Sigmoid colon (tissue), 7 donors: ENCODE measurements at places on chromosomes 12 and 14. TPM values are rescaled to one million over a fixed set of nuclear protein-coding genes. Genes with fewer than 3 reads are reported as not detected.
A peak's percentile ranks its signal among the peaks of the same experiment; 100 is the strongest.

Gene KLHL28
- total RNA-seq, result 9.0 TPM

DNA sequence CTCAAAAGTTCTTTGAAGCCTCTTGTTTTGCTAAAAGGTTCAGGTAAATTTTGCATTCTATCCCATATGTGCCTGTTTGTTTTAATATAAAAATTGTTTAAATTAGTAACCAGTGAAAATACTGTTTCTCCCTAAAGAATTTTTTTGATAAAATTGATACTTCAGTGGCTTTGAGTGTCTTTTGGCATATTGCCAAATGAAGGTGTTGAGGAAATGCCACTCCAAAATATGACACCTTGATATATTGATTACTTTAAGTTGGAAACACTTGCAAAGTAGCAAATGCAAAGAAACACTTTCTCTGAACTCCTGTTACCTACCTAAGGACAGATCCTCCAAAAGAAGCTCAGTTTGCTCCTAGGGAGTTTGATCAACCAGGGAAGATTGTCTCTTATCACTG is 8.4 kb downstream of the STYX start:
- H3K4me3 ChIP-seq, result no peak overlapping the region
- DNase-seq, result no peak
- H3K4me1 ChIP-seq, result no peaks in the 10 kb centered on the region
- no peaks in the 10 kb centered on the region for H3K36me3 ChIP-seq
- no peak overlapping the region for H3K27ac ChIP-seq
- no peaks in the 10 kb centered on the region for H3K27me3 ChIP-seq

GRCh38 chr14:98835825-98836100 is 436.2 kb downstream of the BCL11B start:
- H3K4me3 ChIP-seq, result no peak overlapping the region
- H3K4me1 ChIP-seq, result no peaks in the 10 kb centered on the region
- H3K27ac ChIP-seq, result no peak overlapping the region
- no peaks in the 10 kb centered on the region for H3K27me3 ChIP-seq
- no peak for DNase-seq
- no peaks in the 10 kb centered on the region for H3K36me3 ChIP-seq

Gene VAMP1
- 11.5 TPM for total RNA-seq

DNA sequence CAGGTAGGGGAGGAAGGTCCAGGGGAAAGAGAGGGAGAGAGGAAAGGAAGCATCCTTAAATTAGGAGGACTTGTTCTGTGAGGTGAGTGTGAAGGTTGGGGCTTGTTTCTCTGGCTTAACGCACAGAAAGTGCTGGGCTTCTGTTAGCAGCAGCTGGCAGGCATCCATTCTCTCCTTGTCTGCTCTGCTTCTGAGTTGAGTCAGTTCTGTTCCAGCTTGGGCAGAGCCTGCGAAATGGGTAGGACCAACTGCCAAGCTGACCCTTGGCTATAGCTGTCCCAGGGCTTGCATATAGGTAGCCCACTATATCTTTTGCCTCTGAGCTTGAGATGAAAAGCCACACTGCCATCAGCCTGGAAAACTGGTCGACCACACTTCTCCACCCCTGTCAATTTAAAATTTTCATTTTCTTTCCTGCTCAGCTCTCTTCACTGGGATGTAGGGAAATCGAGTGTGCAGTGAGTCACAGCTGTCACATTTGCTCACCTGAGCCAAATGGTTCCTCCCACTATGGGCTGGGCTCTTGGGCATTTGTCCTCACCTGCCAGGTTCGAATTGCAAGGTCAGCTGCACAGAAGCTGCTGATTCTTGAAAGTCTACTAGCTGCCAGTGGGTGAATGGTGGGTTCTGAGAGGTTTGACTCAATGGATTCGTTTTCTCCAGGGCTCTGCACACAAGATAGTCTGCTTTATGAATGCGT is 256.4 kb upstream of the PWP1 start:
- no peak overlapping the region for H3K4me3 ChIP-seq
- H3K27ac ChIP-seq, result no peak overlapping the region
- H3K4me1 ChIP-seq, result no peaks in the 10 kb centered on the region
- no peaks in the 10 kb centered on the region for H3K36me3 ChIP-seq
- DNase-seq, result no peak

DNA sequence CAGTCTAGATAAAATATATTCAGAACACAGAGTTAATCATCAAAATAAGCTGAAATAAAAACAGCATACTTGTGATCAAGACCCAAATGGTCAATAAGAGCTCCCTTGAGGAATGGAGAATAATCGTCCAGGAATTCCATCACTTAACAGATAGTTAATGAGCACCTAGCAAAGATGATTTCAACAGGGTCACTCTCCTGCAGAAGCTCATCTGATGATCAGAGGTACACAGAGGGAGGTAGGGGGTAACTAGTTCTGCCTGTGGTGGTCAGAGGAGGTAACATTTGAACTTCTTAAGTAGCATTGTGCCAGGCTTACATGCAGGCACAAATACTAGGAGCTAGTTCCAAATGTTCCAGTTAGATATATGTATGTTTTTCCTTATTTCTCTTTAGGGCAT is 9.5 kb downstream of the MED13L start:
- H3K27me3 ChIP-seq, result no peaks in the 10 kb centered on the region
- H3K4me1 ChIP-seq, result peaks cover 72% of the 10 kb centered on the region
- no peak overlapping the region for H3K27ac ChIP-seq
- no peak overlapping the region for H3K4me3 ChIP-seq
- no peak for DNase-seq
- no peaks in the 10 kb centered on the region for H3K36me3 ChIP-seq

GRCh38 chr12:14284184-14284722 is 81.2 kb upstream of the ATF7IP start:
- no peaks in the 10 kb centered on the region for H3K36me3 ChIP-seq
- no peaks in the 10 kb centered on the region for H3K27me3 ChIP-seq
- H3K27ac ChIP-seq, result peak overlapping the region; percentile 26
- H3K4me1 ChIP-seq, result no peaks in the 10 kb centered on the region

GRCh38 chr12:124039276-124039675 is 66.3 kb downstream of the ZNF664 start:
- no peaks in the 10 kb centered on the region for H3K27me3 ChIP-seq
- H3K27ac ChIP-seq, result no peak overlapping the region
- H3K4me1 ChIP-seq, result peaks cover 3% of the 10 kb centered on the region
- no peaks in the 10 kb centered on the region for H3K36me3 ChIP-seq

DNA sequence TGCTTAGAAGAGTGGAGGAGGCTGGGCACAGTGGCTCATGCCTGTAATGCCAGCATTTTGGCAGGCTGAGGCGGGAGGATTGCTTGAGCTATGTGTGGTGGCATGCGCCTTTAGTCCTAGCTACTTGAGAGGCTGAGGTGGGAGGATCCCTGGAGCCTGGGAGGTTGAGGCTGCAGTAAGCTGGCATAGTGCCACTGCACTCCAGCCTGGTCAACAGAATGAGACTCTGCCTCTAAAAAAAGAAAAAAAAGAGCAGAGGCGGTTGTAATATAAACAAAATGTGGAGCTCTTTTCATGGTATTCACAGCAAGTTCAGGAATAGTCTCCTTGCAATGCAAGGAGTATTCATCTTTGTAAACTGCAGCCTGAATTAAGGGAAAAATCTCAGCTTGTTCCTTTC is 27.2 kb downstream of the ARID2 start:
- no peaks in the 10 kb centered on the region for H3K27me3 ChIP-seq
- no peak overlapping the region for H3K4me3 ChIP-seq
- DNase-seq, result no peak
- peak overlapping the region; percentile 34 for H3K27ac ChIP-seq

DNA sequence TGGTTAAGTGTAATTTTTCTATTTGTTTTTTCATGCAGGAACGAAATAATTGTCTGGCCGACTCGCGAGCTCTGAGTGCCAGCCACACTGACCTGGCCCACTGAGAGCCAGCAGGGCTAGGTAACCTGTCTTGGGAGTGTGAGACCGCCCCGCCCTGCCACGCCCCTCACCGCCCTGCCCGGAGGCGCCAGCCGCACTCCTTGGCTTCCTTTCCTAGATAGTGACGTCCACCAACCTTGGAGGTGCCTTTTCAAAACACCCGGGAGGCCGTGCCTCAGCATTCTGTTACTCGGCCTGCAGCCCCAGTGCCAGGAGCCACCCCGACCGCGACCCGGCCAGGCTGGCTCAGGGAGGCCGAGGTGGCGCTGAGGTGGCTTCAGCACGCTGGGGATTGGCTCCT is 21.7 kb downstream of the XRCC3 start:
- peaks cover 31% of the 10 kb centered on the region for H3K36me3 ChIP-seq
- no peak overlapping the region for H3K27ac ChIP-seq
- H3K27me3 ChIP-seq, result no peaks in the 10 kb centered on the region
- no peak overlapping the region for H3K4me3 ChIP-seq
- DNase-seq, result no peak

Gene HOXC13
- not detected for total RNA-seq

Gene KIF5A
- 8.9 TPM for total RNA-seq

DNA sequence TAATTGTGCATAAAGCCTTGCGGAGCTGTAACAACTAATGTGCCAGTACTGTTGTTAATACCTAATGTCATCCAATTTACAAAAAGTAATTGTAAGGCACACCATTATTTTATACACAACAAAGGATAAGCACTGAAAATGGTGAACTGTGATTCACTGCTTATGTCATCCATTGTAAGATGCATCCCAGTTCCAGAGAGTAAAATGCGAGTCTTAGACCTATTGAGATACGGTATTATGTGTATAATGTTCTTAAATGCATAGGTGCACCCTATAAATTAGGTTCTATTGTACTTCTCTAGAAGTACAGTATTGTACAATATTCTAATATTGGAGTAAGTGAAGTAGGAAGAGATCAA is 406 bp downstream of the PARP2 start:
- peaks cover 7% of the 10 kb centered on the region for H3K4me1 ChIP-seq
- no peaks in the 10 kb centered on the region for H3K27me3 ChIP-seq
- DNase-seq, result no peak
- peaks cover 34% of the 10 kb centered on the region for H3K36me3 ChIP-seq

- no peak overlapping the region for H3K4me3 ChIP-seq
- DNase-seq, result no peak
- H3K27ac ChIP-seq, result no peak overlapping the region
- H3K36me3 ChIP-seq, result no peaks in the 10 kb centered on the region
- no peaks in the 10 kb centered on the region for H3K27me3 ChIP-seq
- no peaks in the 10 kb centered on the region for H3K4me1 ChIP-seq
These were observed 39.2 kb upstream of the PPP1R13B start for GRCh38 chr14:103886304-103887169.

DNA sequence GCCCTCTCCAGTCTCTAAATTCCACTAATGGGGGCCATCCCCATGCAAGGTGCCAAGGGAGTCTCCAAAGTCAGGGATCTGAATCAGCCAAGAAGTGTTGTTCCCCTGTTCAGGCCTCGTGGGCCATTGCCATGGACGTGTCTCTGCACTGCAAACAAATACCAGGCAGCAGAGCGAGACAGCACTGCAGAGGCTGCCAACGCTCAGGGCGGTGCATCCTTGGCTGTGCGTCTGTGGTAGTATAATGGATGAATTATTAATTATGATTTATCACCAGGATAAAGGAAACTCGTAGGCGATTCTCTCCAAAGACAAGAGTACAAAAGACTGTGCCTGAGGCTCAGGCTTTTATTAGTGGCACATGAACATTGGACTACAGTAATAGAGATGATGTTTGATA is 122.3 kb upstream of the NTF3 start:
- H3K4me3 ChIP-seq, result no peak overlapping the region
- H3K27ac ChIP-seq, result no peak overlapping the region
- DNase-seq, result no peak
- H3K27me3 ChIP-seq, result no peaks in the 10 kb centered on the region

- no peaks in the 10 kb centered on the region for H3K27me3 ChIP-seq
- DNase-seq, result no peak
- no peaks in the 10 kb centered on the region for H3K4me1 ChIP-seq
- no peak overlapping the region for H3K4me3 ChIP-seq
- H3K36me3 ChIP-seq, result no peaks in the 10 kb centered on the region
These were observed 163.7 kb downstream of the GXYLT1 start for GRCh38 chr12:41981013-41981412.

Gene A2ML1
- total RNA-seq, result not detected

Gene METAP2
- total RNA-seq, result 75.1 TPM

DNA sequence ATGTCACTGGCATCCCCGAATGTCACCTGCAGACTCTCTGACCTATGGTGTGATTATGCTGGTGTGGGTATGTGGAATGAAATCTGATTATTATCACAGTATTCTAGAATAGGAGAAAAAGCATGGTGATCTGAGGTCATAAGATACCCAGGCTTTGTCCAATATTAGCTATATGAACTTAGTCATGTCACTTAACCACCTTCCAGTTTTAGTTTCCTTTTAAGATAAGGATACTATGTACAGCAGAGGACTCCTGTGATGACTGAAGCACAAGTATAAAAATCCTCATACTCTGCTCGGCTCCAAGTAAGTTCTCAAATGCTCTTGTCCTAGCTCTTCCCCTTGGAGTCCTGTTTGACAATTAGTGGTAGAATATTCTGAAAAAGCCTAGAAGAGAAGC is 2.8 kb downstream of the GNS start:
- no peak overlapping the region for H3K4me3 ChIP-seq
- no peak for DNase-seq
- H3K27ac ChIP-seq, result no peak overlapping the region
- no peaks in the 10 kb centered on the region for H3K36me3 ChIP-seq

DNA sequence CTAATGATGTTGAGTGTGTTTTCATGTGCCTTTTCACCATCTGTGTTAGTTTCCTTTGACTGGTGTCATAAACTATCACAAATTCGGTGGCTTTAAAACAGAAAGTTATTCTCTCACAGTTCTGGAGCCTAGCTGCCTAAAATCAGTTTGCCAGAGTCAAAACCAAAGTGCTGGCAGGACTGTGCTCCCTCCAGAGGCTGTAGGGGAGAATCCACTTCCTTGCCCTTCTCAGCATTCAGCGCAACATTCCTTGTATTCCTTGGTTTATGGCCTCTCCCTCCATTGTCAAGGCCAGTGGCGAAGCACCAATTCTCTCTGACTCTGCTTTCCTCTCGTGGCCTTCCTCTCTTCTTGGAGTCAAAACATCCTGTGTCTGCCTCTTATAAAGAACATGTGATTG is 174.2 kb upstream of the PDE3A start:
- H3K4me1 ChIP-seq, result no peaks in the 10 kb centered on the region
- no peak overlapping the region for H3K4me3 ChIP-seq
- no peak for DNase-seq
- no peaks in the 10 kb centered on the region for H3K36me3 ChIP-seq
- no peak overlapping the region for H3K27ac ChIP-seq
- no peaks in the 10 kb centered on the region for H3K27me3 ChIP-seq

Gene ZFC3H1
- total RNA-seq, result 38.7 TPM
